ENCODE measurements at places on chromosomes 12 and 14.

DNA sequence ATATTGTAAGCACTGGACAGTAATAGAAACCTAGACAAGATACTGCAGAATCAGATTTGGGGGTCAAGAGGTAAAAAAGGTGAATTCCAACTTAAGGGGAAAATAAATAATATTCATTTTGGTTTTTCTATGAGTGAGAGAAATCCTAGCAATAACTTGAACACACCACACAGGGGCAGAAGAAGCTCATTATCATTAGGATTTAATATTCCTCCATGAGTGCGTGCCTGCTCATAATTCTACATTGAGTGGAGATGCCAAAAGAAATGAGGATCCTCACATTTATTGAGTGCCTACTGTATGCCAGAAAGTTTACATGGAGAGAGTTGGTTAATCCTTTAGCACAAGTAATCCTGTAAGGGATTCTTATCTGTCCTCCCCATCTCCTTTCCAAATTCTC is 40.5 kb upstream of the C14orf132 start:
- DNase-seq = peak; percentile 55

- no peak for DNase-seq
These were observed 16.3 kb downstream of the ELK3 start for GRCh38 chr12:96210376-96211055.

- no peak for DNase-seq
These were observed 57.6 kb downstream of the NCOR2 start for GRCh38 chr12:124509676-124510300.

DNA sequence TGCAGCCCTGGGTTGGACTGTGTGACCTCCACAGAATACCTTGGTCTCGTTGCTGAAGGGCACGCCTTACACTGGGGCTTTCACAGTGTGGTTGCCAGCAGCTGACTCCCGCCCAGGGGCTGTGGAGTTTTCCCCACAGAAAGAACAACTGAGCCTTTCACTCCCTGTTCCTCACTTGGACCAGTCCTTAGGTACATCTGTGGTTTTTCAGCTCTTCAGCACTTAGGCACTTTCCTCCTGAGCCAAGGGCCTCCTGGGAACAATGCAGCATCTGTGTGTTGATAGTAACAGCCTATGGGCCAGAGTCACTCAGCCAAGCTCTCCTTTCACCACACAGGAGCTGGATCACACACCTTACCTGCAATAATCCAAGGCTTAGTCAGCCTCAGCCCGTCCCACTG is 25.0 kb downstream of the ERP27 start:
- peak; percentile 11 for DNase-seq

- DNase-seq = no peak
These were observed 57.0 kb downstream of the BBS10 start for GRCh38 chr12:76290963-76291859.

GRCh38 chr14:74792249-74793039 is 29.3 kb downstream of the YLPM1 start:
- no peak for DNase-seq

- no peak for DNase-seq
These were observed 439.0 kb downstream of the NRXN3 start for GRCh38 chr14:78608998-78609787.

DNA sequence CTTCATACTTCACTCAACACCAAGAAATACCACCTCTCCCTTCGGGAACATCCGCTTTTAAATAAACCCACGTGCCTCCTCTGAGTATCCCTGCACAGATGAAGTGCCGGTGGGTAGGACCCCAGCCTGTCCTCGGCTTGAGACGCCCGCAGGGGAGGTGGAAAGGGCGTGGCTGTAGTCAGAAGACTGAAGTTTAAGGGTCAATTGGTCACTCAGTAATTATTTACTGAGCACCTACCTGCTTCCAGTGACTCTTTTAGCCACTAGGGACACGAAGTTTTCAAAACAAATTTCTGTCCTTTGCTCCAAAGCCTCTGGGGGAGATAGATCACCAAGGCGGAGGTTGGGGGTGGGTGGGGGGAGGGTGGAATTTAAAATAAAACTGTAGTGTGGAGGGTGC is 309.4 kb downstream of the VRK1 start:
- DNase-seq = no peak

DNA sequence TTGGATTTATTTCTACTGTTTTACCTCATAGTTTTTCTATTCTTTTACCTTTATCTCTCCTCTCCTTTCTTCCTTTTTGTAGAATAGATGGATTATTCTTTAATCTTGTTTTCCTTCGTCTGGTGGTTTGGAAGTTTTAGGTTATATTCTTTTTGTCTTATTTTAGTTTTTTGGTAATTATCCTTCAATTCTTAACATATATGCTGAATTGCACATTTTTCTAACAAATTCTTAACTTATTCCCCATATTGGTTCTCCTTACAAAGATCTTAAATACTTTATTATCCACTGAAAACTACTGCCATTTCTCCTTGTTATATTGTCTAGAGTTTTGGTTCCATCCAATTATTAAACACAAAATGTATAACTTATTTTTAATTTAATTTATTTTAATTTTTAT is 42.3 kb downstream of the CATSPERB start:
- DNase-seq = no peak

GRCh38 chr12:25074954-25075353 is 120.0 kb downstream of the DNAI7 start:
- no peak for DNase-seq

GRCh38 chr12:101697930-101698799 is 725 bp downstream of the CHPT1 start:
- DNase-seq = peak; percentile 51

GRCh38 chr12:24039113-24039525 is 89.6 kb upstream of the SOX5 start:
- no peak for DNase-seq

GRCh38 chr12:123150744-123151456 is at the start of gene PITPNM2:
Gene PITPNM2, minus strand, starts transcription at chr12:123151090. Its CDS starts 116,500 bp downstream, at chr12:123034590.
- DNase-seq = peak; percentile 23

- no peak for DNase-seq
These were observed 4.8 kb upstream of the ING4 start for GRCh38 chr12:6667559-6668210.

GRCh38 chr14:94581127-94581999 is at the start of gene SERPINA5:
Gene SERPINA5, plus strand, starts transcription at chr14:94581426. Its CDS starts 5,937 bp downstream, at chr14:94587363.
- no peak for DNase-seq
